ENCODE measurements at places on chromosomes 6 and 20. TPM values are rescaled to one million over a fixed set of nuclear protein-coding genes. Genes with fewer than 3 reads are reported as not detected.

IMPG1 gene
- total RNA-seq = not detected

THBS2 gene
- 10.9 TPM for total RNA-seq

JPH2 gene
- total RNA-seq = 31.1 TPM

RAET1L gene
- not detected for total RNA-seq

COL12A1 gene
- total RNA-seq = 40.6 TPM

ENPP3 gene
- total RNA-seq = 25.0 TPM

SNX21 gene
- total RNA-seq = 68.4 TPM

SLC22A1 gene
- 4.4 TPM for total RNA-seq

PGC gene
- 391 TPM for total RNA-seq

TCF15 gene
- 0.55 TPM for total RNA-seq

MACROD2 gene
- total RNA-seq = 19.4 TPM

LY6G5B gene
- total RNA-seq = 1.8 TPM

RGS17 gene
- total RNA-seq = 1.6 TPM

HEY2 gene
- 5.3 TPM for total RNA-seq

OVOL2 gene
- total RNA-seq = 25.6 TPM

PRSS16 gene
- 11.9 TPM for total RNA-seq

OR2H2 gene
- not detected for total RNA-seq

GPX5 gene
- total RNA-seq = not detected

MRPL2 gene
- 19.1 TPM for total RNA-seq

OPN5 gene
- not detected for total RNA-seq

DNPH1 gene
- total RNA-seq = 40.3 TPM

ULBP2 gene
- total RNA-seq = 0.40 TPM

PABPC1L gene
- 48.9 TPM for total RNA-seq

MAFB gene
- 34.0 TPM for total RNA-seq

IYD gene
- total RNA-seq = 0.45 TPM

GPR6 gene
- not detected for total RNA-seq

WFDC11 gene
- not detected for total RNA-seq

C20orf204 gene
- total RNA-seq = 0.64 TPM

PIM1 gene
- 4.8 TPM for total RNA-seq

PSMB8 gene
- 30.7 TPM for total RNA-seq

CEP57L1 gene
- total RNA-seq = 11.8 TPM

NR2E1 gene
- not detected for total RNA-seq

SCGN gene
- not detected for total RNA-seq

TPBG gene
- total RNA-seq = 24.7 TPM

LY6G6C gene
- not detected for total RNA-seq

DPM1 gene
- 31.6 TPM for total RNA-seq

GABRR1 gene
- total RNA-seq = not detected

TRERF1 gene
- total RNA-seq = 9.5 TPM

CRISP2 gene
- total RNA-seq = 0.14 TPM

CLIC1 gene
- 224 TPM for total RNA-seq

ENPP5 gene
- total RNA-seq = 90.1 TPM

MYH7B gene
- total RNA-seq = 0.27 TPM

ARFGEF2 gene
- 36.3 TPM for total RNA-seq

PNLDC1 gene
- total RNA-seq = not detected

GLYATL3 gene
- not detected for total RNA-seq

ADGRG6 gene
- 13.5 TPM for total RNA-seq

SLC17A3 gene
- not detected for total RNA-seq

HLA-DMB gene
- 15.2 TPM for total RNA-seq

HSPA1B gene
- total RNA-seq = 331 TPM

C6orf132 gene
- total RNA-seq = 45.9 TPM

CHRNA4 gene
- 7.2 TPM for total RNA-seq

TP53TG5 gene
- total RNA-seq = not detected

LTA gene
- not detected for total RNA-seq

NKX2-4 gene
- 3.9 TPM for total RNA-seq

SLC17A1 gene
- not detected for total RNA-seq

RRAGD gene
- 22.7 TPM for total RNA-seq

Measured in prostate gland (tissue), 2 donors.